ENCODE measurements at places on chromosomes 2 and 18.

DNA sequence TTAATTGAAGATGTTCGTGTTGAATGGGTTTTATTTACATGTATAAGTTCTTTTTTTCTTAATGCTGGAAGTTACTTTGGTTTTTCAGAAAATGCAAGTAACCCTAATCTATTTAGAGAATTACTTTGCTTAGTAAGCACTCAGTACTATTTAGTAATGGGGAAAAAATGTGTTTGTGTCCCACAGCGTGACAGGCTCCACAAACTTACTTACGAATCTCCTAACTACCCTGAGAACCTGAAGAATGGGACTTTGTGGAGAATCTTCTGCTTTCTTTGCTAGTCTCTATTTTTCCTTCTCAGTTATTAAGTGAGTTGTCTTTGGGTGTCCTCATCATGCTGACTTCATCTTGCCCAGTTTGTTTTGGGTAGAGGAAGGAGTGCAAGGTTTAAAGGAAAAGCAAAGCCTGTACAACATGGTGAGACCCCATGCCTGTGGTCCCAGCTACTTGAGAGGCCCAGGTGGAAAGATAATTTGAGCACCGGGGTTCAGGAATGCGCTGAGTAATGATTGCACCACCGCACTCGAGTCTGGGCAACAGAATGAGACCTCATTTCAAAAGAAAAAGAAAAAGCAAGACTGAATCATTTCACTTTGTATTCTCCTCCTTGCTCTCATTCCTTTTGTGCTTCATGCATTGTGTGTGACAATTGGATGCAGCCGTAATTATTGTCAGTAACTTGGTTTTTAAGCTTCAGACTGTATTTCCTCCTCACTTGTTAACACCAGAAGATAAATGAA lies 10.2 kb downstream of the NEDD4L start:
- no peak for DNase-seq

DNA sequence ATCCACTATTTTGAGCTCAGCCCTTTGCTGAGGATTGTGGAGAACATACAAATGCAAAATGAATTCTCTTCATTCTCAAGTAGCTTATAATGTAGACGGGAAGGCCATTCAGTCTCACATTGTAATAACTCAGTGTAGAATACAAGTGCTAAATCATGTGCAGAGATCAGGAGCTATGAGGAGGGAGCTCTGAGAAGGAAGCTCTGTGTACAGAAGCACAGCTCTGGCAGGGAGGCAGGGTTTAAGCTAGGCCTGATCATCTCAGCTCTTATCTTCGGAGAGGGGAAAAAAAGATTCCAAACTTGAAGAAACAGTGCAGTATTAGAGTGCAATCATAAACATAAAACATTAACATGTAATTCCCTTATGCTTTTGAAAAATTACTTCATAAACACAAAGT lies 291.1 kb upstream of the SKOR2 start:
- DNase-seq, result no peak

GRCh38 chr18:44955825-44956224 lies 275.1 kb downstream of the SETBP1 start:
- no peak for DNase-seq

GRCh38 chr2:129802290-129802689 lies 177.2 kb upstream of the RAB6C start:
- DNase-seq, result no peak

DNA sequence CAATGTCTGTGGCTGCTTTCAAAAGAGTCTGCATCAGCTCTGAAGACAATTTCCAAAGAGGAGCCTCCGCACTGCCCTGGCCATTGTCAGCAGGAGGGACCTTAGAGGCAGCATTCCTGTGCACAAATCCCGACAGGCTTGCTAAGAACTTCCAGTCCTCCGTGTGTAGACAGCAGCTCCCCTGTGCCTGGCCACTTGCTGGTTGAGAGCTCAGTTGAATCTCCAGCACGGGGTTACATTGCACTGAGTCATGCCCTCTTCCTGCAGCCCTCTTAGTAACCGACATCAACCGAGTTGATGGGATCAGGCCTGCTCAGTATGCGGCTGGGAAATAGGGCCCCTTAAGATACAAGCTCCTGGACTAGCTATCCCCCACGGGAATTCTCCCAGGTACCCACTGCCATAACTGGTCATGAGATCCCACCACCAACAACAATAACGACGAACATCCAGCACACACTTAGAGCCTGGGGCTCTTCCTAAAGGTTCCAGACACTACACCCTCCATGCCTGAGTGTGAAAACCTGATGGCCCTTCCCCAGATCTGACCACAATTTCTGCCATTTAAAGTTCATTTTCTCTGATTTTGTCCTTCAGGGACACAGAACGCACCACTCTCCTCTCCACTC lies 12.0 kb downstream of the ATP6V1B1 start:
- DNase-seq, result no peak

DNA sequence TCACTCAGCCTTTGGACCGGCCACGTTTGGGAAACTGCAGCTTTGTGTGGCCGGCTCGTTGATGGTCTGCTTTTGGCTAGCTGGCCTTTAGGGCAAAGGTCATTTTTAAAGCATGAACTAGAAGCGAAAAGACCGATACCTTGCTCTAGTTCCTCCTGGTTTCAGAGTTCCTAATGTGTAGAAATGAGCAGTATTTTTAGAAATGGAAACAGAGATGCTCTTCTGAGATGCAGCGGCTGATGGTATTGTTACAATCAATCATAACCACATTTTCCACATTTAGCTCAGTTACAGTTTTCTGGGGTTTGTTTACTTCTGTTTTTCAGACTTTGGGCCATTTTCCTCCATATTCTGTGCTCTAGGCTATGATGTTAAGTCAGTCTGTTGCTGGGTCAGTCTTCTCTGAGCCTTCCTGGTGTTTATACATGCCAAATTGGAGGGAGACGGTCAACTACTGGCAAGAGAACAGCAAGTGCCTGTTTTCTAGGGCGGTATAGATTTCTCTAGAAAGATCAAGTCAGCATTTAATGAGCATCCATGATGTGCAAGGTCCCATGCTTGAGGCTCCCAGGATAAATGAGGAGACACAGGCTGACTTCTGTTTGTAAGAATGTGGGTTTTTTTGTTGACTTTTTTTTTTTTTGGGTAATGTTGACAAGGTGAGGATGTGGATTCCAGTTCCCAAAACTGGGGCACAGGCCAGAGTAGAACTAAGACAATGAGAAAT lies 28.0 kb downstream of the RNF144A start:
- DNase-seq, result no peak

- DNase-seq, result no peak
Observed at GRCh38 chr18:49162226-49162864, 211.6 kb upstream of the SMAD7 start.

DNA sequence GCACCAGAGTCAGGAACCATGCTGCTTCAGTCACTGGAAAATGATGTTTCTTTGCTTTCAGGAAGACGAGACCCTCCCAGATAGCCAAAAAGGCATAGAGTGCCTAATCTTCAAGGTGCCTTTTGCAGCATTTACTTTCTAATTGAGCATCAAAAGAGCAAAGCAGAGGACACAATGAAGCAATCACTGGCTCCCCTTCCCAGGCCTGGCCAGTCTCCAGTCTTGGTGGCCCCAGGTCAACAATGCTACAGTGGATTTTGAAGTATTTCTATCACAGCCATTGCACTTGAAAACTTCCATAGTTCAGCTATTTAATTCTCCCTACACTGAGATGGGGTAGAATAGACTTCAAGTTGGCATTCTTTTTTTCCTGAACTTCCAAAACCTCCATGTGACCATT lies 15.4 kb downstream of the ZBTB7C start:
- no peak for DNase-seq

GRCh38 chr2:3650140-3650920 lies 7.7 kb upstream of the ALLC start:
- DNase-seq, result no peak

GRCh38 chr2:195622966-195623365 lies 34.1 kb upstream of the SLC39A10 start:
- no peak for DNase-seq

GRCh38 chr2:209845666-209846065 lies 74.0 kb downstream of the UNC80 start:
- DNase-seq, result no peak

GRCh38 chr2:149063177-149063576 lies 24.7 kb downstream of the LYPD6B start:
- no peak for DNase-seq

GRCh38 chr2:204888222-204888621 lies 342.9 kb downstream of the PARD3B start:
- DNase-seq, result no peak

Data from activated naive CD4-positive, alpha-beta T cell treated with Interleukin-2 at 50 U/mL for 16 hours (primary cell).